IPS DF 6.9 (cell line): ENCODE measurements at places on chromosomes 7 and 10.
A peak's percentile ranks its signal among the peaks of the same experiment; 100 is the strongest.

DNA sequence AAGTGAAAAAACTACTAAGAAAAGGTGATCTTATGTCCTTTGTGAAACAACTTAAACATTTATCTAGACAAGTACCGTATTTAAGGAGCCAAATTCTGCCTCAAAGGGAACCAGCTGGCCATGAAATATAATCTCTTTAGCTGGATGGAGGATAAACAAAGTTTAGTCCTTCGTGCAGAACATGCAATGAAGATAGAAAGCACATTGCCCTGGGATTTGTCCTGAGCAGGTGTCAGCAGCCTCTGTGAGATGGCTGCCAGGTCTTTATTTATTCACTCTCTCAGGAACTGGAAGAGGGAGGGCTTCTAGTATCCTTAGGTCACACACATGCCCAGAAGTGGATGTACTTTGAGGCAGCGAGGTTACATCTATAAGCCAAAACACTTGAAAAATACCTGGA is 57.4 kb upstream of the CASD1 start:
- DNase-seq: no peak

- DNase-seq: no peak
Measured at GRCh38 chr7:30214651-30215137, 69.7 kb upstream of the ZNRF2 start.

DNA sequence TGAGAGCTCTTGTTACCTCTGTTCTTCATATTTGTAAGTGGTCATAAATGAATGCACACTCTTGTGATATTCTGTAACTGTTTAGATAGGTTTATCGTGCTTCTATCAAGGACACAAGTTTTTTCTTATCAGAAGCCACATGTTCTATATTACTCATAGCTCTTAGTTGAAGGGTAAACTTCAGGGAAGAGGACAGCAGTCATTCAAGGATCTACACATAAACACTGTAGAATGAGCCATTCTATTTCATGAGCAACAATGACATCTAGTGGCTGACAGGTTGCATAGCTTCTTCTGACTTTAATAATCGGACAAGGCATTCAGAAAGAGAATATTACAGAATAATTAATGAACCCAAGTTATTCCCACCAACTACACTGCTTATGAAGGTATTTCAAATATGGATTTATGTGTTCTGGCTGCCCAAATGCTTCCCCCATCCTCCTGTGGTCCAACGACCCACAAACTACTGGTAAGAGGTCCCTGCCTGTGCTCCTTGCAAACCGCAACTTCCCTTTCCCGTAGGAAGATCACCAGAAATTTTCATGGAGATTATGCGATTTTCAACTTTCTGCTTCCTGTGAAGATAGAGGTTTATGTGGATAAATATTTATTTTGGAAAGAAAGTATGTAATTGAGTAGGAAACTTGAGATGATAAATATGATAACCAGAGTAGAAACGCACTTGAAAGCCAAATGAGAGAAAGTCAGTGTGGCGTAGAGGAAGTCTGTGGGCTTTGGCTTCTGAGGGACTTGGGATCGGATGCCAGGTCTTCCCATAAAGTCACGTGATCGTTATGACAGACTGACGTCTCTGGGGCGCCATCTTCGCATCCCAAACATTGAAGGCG is 16.8 kb upstream of the ABCB5 start:
- peak; percentile 20 for DNase-seq

GRCh38 chr7:106216923-106217542 is 67.8 kb downstream of the NAMPT start:
- no peak for DNase-seq

- DNase-seq: no peak
Measured at GRCh38 chr7:26663874-26664273, 200.5 kb downstream of the SKAP2 start.
